ENCODE measurements at places on chromosomes 1 and 21.

DNA sequence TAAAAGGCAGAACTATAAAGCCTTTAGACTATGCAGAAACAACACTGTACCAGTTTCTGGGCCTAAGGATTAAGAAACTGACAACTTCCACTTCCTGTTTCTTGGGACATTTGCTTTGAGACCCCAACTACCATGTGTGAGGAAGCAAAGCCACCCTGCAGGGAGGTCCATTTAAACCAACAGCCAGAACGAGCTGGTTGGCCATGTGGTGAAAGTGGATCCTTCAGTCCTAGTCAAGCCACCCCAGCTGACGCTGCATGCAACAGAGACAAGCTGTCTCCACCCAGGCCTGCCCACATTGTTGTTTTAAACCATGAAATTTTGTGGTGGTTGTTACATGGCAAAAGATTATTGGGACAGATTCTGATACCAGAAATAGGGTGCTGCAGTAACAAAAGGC, 31.8 kb upstream of the SLFNL1 start:
- no peak for DNase-seq

DNA sequence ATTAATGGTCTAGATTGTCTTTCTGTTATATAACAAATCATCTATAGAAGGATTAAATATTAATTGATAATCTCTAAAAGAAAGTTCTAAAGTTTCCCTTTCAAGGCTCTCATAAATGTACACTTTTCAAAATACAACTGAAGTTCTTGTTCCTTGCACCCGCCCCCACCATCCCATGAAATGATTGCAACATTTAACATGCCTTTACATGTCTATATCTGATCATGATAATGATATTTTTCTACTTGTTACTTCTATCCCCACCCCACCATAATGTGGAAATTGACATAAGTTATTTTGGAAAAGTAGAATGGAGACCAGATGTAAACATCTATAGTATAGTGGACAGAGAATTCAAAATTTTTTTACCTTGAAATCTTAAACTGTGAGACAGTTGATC, 186.6 kb downstream of the NTNG1 start:
- no peak for DNase-seq

DNA sequence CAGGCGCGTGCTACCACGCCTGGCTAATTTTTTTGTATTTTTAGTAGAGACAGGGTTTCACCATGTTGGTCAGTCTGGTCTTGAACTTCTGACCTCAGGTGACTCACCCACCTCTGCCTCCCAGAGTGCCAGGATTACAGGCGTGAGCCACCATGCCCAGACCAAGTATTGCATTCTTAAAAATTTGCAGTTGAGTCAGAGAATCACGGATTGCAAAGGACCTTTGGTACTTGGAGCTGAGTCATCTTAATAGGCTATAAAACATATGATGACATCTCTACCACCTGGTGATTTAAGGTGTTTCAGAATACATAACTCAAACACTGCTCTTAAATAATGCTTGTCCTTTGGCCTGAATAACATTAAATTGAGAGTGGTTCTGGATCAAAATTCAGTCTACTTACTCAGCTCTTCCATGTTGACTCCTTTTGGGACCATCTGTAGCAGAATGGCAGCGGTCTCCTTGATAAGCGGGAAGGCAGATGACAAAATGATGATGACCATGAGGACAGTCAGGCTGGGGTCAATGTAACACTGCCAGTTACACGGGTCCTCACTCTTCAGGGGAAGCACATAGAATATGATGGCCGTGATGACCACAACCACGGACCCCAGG, 10.4 kb downstream of the SLC30A10 start:
- no peak for DNase-seq

- no peak for DNase-seq
Measured at GRCh38 chr1:15424146-15424667, 14.0 kb upstream of the CTRC start.

DNA sequence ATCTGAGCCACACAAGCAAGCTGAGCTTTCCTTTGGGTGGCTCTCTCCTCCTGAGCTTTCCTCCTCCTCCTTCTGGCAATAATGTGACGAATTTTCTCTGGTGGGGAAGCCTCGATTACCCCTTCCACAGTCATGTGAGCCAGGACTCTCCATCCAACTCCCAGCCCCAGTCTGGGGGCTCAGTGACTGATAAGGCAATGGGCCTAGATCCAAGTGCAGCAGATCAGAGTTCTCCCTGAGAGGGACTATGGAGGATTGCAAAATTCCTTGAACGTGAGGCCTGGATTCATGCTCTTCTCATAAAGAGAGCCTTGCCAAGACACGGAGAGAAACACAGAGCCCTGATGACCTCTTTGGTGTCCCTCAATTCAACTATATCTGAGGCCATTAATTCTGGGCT, 31.3 kb upstream of the TRIM67 start:
- DNase-seq = no peak

- DNase-seq = no peak
Measured at GRCh38 chr1:152932170-152932811, 14.7 kb upstream of the SPRR5 start.

GRCh38 chr21:46411691-46412090, 47.0 kb upstream of the DIP2A start:
- no peak for DNase-seq

DNA sequence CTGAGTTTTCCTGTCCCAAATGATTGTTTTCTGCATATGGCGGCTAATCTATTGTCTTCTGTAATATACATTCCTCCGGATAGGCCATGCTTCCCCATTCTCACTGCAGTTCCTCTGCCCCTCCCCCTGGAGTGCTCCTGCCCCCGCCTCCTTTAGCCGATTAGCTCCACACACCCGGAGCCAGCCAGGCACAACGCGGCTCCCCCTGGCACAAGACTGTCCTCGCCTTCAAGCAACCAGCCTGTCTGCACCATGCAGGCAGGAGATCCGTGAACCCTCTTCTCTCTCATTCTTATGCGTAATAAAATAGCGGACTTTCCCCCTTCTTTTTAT, 18.0 kb downstream of the SERTAD4 start:
- no peak for DNase-seq

- DNase-seq = no peak
Measured at GRCh38 chr1:28233264-28233606, 406 bp upstream of the DNAJC8 start.

DNA sequence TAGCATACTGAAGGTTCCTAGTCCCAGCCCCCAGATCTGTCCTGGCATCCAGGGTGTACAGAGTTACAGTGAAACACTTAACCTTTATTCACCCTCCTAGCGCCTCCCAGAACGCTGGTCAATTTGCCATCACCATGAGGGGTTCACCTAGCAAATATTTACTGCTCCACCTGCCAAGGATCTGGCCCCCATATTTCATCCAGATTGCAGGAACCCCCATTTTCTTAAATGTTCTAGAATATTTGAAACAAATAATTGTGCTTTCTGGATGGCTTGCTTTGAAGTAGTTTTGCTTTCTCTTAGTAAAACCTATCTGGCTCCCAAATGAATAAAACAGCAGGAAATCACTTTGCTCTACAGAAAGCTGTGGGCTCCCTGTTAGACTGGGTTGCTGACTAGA, 37.7 kb downstream of the KCNN3 start:
- DNase-seq = no peak

GRCh38 chr1:247528812-247529474, 7.3 kb downstream of the OR2C3 start:
- no peak for DNase-seq

GRCh38 chr1:110114784-110115183, 2.5 kb downstream of the UBL4B start:
- DNase-seq = no peak

- no peak for DNase-seq
Measured at GRCh38 chr1:40783001-40783905, at the start of gene KCNQ4. Gene KCNQ4 (plus strand): TSS chr1:40783787. CDS start chr1:40784094, 307 bp downstream.

DNA sequence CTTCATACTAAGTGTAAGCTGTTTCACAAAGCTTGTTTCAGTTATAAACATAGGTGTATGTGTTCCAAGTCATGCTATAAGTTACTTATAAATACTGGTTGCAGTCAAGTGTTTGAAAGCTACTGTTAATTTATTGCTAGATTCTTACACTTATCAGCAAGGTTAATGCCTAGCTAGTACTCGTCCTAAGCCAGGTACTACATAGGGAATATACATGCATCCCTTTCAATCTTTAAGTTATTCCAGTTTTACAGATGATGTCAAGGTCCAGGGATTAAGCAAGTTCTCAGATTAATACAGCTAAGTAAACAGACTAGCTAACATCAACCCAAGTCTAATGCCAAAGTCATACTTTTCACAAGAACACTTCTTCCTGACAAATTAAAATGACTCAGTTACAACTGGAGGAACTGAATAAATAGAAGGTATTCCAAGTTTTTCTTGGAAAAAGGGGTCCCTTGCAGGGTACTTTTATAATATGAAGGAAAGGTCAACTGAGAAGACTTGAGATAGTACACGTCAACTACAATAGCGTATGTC, 652.2 kb upstream of the USP24 start:
- DNase-seq = no peak

GRCh38 chr1:108719656-108720435, 7.1 kb downstream of the FNDC7 start:
- no peak for DNase-seq

DNA sequence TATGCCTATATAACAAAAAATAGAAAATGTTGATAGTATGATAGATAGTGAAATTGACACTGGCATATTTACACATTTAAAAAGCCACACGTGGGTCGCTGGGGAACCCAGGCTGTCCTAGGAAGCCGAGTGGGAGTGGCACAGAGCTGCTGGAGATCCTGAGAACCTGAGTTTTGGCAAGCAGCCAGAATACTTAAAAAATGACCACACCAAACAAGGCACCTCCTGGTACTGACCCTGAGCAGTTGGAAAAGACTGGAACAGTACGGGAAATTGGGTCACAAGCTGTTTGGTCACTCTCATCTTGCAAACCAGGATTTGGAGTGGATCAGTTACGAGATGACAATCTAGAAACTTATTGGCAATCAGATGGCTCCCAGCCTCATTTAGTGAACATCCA, 111.5 kb downstream of the ZFYVE9 start:
- DNase-seq = no peak

DNA sequence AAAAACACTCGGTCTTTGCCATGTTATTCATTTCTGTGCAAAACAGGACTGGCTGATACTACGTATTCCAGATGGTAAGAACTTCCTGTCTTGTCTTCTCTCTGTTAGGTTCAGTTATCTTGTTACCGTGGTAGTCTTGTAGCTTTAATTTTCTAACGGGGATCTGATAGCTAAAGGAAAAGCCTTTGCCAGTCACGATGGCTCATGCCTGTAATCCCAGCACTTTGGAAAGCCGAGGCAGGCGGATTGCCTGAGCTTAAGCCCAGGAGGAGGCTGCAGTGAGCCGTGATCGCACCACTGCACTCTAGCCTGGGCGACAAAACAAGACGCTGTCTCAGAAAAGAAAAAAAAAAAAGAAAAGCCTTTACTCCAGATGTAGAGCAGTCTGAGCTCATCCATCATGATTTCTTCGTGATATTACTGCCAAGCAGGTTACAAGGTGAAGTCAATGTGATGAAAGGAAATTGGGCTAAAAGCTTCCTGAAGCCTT, 11.1 kb upstream of the MSTO1 start:
- DNase-seq = no peak

- no peak for DNase-seq
Measured at GRCh38 chr1:15459771-15460707, 3.5 kb downstream of the CELA2A start.

DNA sequence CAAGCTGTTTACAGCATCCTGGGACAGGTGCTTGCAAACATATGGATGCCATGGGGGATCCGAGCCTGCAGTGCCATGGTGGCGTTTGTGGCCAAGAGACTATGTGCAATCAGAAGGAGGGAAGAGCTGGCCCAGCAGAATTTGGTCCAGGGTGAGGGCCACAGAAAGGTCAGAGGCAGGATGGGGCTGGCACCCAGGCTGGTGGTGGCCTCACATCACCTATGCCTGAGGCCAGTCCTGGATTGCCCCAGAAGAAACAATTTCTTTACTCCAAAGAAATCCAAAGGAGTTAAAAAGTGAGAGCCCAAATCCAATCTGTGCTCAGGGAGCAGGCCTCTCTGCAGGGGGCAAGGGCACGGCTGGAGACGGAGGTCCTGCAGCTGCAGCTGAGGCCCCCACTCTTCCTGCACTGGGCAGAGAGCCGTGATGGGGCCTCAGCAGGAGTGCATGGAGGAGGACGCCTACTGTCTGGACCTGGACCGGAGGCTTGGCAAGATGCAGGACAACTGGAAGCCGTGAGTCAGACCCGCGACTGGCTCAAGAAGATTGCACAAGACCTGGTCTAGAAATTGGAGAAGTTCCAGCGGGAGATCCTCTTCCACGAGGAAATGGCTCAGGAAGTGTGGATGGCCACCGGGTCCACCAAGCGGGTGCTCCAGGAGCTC, 163.5 kb downstream of the RYR2 start:
- DNase-seq = no peak

- DNase-seq = no peak
Measured at GRCh38 chr1:11704194-11704529, 12.7 kb downstream of the DRAXIN start.

DNA sequence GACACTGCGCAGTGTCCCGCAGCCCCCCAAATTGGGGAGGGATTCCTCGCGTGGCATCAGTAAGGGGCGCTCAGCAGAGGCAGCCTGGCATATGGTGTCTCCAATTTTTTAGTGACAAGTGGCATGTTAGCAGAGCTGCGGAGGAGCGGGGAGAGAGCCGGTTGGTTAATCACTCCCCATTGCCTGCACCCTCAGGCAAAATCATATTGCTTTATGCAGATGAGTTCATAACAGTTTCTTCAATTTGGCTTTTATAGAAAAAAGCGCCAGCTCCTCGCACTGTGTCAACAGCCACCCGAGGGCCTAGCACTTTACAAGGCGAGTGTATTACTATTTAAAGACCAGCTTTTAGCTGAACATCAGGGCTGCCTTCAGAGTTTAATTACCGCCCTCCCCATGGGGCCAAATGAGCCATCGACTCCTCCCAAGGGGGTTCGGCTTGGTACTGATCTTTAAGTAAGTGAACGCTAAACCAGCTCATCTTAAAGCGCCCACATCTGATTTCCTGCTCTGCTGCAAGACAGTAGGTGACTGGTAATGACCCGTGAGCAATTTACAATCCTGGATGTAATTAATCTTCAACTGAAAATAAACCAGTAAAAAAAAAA, 298.9 kb downstream of the DSCAM start:
- no peak for DNase-seq

DNA sequence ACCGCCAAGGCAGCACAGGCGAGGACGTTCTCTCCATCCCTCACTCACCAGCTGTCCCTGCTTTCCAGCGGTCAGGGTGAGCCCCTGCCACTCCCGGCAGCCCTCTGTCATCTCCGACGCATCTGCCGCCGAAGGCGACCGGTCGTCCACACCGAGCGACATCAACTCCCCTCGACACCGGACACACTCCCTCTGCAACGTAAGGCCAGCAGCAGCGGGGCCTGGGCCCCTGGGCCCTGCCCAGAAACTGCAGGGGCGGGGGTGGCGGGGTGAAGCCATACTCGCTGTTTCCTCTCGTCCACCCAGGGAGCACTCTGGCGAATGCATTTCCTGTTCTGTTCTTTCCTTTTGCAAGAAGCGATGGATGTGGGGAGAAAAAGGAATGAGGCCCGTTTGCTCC, 93.4 kb upstream of the TMEM51 start:
- no peak for DNase-seq

- DNase-seq = no peak
Measured at GRCh38 chr1:38071312-38072256, 25.0 kb upstream of the POU3F1 start.

DNA sequence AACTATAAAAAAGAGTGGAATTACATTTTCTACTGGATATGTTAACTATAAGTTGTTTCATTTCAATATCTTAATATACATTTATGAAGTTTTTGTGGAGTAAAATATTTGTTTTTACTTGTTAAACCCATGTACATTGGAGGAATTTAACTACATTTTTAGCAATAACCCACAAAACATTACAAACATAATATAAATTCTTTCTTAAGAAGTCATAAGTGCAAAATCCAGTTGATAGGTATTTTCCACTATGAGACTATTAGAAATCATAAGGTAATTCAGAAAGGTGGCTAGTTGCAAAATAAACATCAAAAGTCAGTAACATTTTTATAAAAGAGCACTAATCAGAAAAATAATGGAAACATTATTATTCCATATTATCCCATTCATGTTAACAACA, 73.9 kb upstream of the RRP15 start:
- DNase-seq = no peak
